ENCODE measurements at places on chromosomes 5 and 9. TPM values are rescaled to one million over a fixed set of nuclear protein-coding genes. Genes with fewer than 3 reads are reported as not detected.

- H3K4me1 ChIP-seq: no peaks in the 10 kb centered on the region
- no peak overlapping the region for H3K27ac ChIP-seq
- H3K36me3 ChIP-seq: peaks cover 30% of the 10 kb centered on the region
- DNase-seq: no peak
- no peak overlapping the region for H3K4me3 ChIP-seq
Measured at GRCh38 chr9:33932078-33932807, 115.3 kb downstream of the UBE2R2 start.

- H3K4me3 ChIP-seq: peak overlapping the region; percentile 94
- peaks cover 27% of the 10 kb centered on the region for H3K4me1 ChIP-seq
- H3K27me3 ChIP-seq: no peaks in the 10 kb centered on the region
- peak overlapping the region; percentile 92 for H3K27ac ChIP-seq
- peaks cover 15% of the 10 kb centered on the region for H3K36me3 ChIP-seq
Measured at GRCh38 chr9:98057138-98057799, 737 bp downstream of the NANS start.

- no peak for DNase-seq
- no peak overlapping the region for H3K27ac ChIP-seq
- no peaks in the 10 kb centered on the region for H3K36me3 ChIP-seq
- no peaks in the 10 kb centered on the region for H3K4me1 ChIP-seq
- H3K27me3 ChIP-seq: peaks cover 11% of the 10 kb centered on the region
- no peak overlapping the region for H3K4me3 ChIP-seq
Measured at GRCh38 chr5:61657686-61658085, 325.6 kb downstream of the ZSWIM6 start.

- no peak for DNase-seq
- no peaks in the 10 kb centered on the region for H3K36me3 ChIP-seq
- peaks cover 2% of the 10 kb centered on the region for H3K27me3 ChIP-seq
- H3K4me3 ChIP-seq: no peak overlapping the region
Measured at GRCh38 chr9:90985631-90986030, 184.0 kb downstream of the SYK start.

GRCh38 chr9:91047993-91048607 is 246.5 kb downstream of the SYK start:
- H3K4me3 ChIP-seq: peak overlapping the region; percentile 20
- peak overlapping the region; percentile 89 for H3K27ac ChIP-seq
- H3K36me3 ChIP-seq: no peaks in the 10 kb centered on the region
- H3K4me1 ChIP-seq: peaks cover 44% of the 10 kb centered on the region

- peaks cover 6% of the 10 kb centered on the region for H3K4me1 ChIP-seq
- H3K27me3 ChIP-seq: peaks cover 59% of the 10 kb centered on the region
- H3K4me3 ChIP-seq: peak overlapping the region; percentile 68
Measured at GRCh38 chr5:136133222-136133921, 727 bp downstream of the SMAD5 start.

DNA sequence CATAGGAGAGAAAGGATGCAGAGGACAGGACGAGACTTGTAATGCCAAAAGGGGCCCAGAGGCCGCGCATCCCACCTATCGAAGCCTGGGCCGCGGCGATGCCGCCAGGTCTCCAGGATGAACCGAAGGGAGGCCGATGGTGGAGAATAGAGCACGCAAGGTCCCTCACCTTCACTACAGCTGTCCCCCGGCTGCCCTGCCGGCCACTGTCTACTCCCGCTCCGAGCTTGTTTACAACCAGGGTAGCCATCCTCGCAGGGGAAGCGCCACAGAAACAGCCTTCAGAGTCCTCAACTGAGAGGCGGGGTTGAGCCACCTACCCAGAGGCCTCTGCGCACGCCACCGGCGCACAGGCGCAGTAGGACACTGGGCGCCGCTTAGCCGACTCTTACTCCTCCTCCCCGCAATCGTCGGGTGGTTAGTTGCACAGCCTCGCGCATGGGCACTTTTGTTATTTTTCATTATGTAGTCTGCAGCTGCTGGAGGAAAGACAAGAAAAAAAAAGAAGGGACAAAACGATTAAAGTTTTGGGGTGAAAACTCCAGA is at the start of gene TRIM23:
TRIM23 (minus strand) TSS at position 309 of the 546 bp plus-strand sequence; CDS start at position 250, 59 bp downstream.
- peaks cover 50% of the 10 kb centered on the region for H3K4me1 ChIP-seq
- H3K27ac ChIP-seq: peak within 1 kb of the TSS; percentile 94
- DNase-seq: peak; percentile 94
- H3K4me3 ChIP-seq: peak within 1 kb of the TSS; percentile 99
- H3K27me3 ChIP-seq: no peaks in the 10 kb centered on the region
- H3K36me3 ChIP-seq: peaks cover 5% of the 10 kb centered on the region

DNA sequence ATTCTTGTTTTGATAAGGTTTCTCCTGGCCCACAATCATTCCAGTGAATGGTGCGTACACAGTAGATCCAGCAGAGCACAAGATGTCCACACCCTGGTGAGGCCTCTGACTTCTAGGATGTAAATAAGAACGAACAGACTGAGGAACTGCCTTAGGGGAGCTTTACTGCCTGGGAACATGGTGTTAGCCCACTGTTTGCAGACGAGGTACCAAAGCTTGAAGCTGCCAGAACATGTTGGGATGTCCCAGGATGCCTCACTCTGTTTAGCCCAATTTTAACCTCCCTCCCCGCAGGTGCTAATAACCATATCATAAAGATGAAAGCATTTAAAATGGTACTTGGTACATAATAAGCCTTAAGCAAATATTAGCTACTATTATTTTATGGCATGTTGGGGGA is 3.5 kb downstream of the LECT2 start:
- H3K4me1 ChIP-seq: no peaks in the 10 kb centered on the region
- peaks cover 6% of the 10 kb centered on the region for H3K27me3 ChIP-seq

GRCh38 chr5:175710326-175710725 is 52.5 kb downstream of the HRH2 start:
- DNase-seq: no peak
- H3K27ac ChIP-seq: no peak overlapping the region
- no peaks in the 10 kb centered on the region for H3K4me1 ChIP-seq
- no peaks in the 10 kb centered on the region for H3K27me3 ChIP-seq

DNA sequence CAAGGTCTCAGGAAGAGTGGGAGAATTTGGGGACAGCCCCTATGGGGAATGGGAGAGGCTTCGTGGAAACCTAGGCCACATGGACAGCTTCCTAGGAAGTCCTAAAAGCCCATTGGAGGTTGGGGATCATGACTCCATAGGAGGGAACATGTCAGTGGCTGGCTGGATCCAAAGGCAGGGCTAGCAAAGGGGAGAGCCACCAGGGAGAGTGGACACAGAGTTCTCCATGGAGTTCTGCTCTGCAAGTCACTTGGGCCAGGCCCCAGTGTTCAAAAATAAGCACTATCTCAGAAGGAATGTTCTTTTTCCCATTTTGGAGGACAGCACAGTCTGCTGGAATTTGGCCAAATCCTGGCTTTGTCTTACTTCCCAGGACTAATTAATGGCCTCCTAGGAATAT is 140.6 kb upstream of the RAD23B start:
- no peak overlapping the region for H3K27ac ChIP-seq
- H3K27me3 ChIP-seq: peaks cover 3% of the 10 kb centered on the region
- no peaks in the 10 kb centered on the region for H3K4me1 ChIP-seq

GRCh38 chr9:135078361-135078821 is 9.1 kb upstream of the OLFM1 start:
- no peak for DNase-seq
- no peaks in the 10 kb centered on the region for H3K36me3 ChIP-seq
- no peak overlapping the region for H3K27ac ChIP-seq
- H3K27me3 ChIP-seq: peaks cover 29% of the 10 kb centered on the region
- no peak overlapping the region for H3K4me3 ChIP-seq
- H3K4me1 ChIP-seq: peaks cover 3% of the 10 kb centered on the region

GRCh38 chr9:93262537-93263310 is 78.8 kb downstream of the WNK2 start:
- H3K36me3 ChIP-seq: no peaks in the 10 kb centered on the region
- no peak for DNase-seq
- H3K27ac ChIP-seq: no peak overlapping the region
- no peak overlapping the region for H3K4me3 ChIP-seq
- H3K27me3 ChIP-seq: no peaks in the 10 kb centered on the region

DNA sequence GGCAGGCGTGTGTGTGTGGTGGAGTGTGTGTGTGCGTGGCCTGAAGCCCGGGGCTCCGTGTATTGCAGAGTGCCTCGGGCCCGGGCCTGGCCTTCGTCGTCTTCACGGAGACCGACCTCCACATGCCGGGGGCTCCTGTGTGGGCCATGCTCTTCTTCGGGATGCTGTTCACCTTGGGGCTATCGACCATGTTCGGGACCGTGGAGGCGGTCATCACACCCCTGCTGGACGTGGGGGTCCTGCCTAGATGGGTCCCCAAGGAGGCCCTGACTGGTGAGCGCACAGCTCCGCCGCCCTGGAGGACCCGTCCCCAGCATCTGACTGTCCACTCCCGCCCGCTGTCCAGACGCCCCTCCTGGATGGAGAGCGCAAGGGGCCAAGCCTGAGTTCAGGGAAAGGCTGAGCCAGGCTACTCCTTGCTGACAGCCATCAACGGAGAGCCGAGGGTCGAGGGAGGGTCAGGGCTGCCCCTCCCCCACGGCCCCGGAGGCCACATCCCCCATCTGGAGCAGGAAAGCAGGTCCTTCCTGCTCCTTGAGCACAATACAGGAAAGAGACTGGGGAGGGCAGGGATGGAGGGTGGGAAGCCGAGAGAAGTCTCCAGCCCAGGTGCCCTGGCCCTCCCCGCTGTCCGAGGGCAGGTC is 18.4 kb downstream of the SLC6A18 start:
- no peak overlapping the region for H3K4me3 ChIP-seq
- DNase-seq: no peak
- H3K36me3 ChIP-seq: no peaks in the 10 kb centered on the region
- H3K27me3 ChIP-seq: peaks cover 10% of the 10 kb centered on the region
- no peak overlapping the region for H3K27ac ChIP-seq

GRCh38 chr5:145466533-145466932 is 368.6 kb downstream of the PRELID2 start:
- H3K27me3 ChIP-seq: no peaks in the 10 kb centered on the region
- no peaks in the 10 kb centered on the region for H3K4me1 ChIP-seq
- no peak overlapping the region for H3K27ac ChIP-seq
- H3K36me3 ChIP-seq: no peaks in the 10 kb centered on the region

DNA sequence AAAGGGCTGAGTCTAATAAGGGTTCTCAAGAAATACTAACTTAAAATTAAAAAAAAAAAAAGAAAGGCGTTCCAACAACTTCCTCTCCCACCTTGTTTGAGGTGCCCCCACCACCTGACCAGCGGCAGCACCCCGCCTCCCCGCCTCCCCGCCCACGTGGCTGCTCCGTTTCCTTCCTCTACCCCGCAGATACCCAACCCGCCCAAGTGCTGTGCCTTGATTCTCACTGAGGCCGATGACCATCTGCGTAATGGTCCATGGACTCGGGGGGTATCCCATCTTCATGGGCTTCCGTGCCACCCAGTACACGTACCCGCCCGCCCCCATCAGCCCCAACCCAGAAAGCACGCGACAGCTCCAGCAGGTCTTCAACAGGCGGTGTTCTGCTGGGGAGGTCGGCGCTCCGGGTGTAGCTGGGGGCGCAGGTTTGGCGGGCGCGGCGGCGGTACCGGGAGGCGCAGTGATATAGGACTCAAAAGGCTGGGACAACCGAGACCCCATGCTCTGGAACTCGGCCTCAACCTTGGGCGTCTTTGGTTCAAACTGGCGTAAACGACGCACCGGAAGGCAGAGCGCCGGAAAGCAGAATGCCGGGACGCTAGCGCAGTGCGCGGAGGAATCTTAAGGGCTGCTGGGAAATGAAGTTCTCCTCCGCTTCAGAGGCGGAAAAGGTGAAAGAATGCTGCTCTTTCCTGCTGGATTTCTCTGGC is at the start of gene DMAC1:
DMAC1 (minus strand) TSS at position 545 of the 710 bp plus-strand sequence; CDS start at position 501, 44 bp downstream.
- peak; percentile 82 for DNase-seq
- H3K36me3 ChIP-seq: peaks cover 20% of the 10 kb centered on the region
- H3K27me3 ChIP-seq: no peaks in the 10 kb centered on the region
- H3K4me1 ChIP-seq: peaks cover 28% of the 10 kb centered on the region
- peak within 1 kb of the TSS; percentile 91 for H3K4me3 ChIP-seq

DNA sequence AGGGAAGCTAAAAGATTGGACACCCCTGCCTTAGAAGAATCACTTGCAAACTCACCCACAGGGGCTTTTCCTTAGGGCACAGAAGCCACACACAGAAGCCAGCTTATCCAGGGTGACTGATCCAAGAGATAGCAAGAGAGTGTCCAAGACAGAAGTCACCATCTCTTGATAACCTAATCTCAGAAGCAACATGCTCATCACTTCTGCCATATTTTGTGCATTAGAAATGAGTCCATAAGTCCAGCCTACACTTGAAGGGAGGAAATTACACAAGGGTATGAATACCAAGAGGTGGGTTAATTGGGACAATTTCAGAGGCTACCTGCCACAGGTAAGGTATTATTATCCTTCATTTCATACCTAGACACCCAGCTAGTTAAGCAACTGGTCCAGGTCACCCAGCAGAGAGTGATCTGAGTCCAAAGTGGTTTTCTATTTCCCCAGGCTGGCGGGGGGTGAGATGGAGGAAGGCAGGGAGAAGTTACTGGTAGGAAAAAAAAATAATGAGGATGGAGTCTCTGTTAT is 3.7 kb upstream of the ERGIC1 start:
- no peak overlapping the region for H3K4me3 ChIP-seq
- DNase-seq: no peak
- no peaks in the 10 kb centered on the region for H3K27me3 ChIP-seq
- H3K27ac ChIP-seq: no peak overlapping the region

DNA sequence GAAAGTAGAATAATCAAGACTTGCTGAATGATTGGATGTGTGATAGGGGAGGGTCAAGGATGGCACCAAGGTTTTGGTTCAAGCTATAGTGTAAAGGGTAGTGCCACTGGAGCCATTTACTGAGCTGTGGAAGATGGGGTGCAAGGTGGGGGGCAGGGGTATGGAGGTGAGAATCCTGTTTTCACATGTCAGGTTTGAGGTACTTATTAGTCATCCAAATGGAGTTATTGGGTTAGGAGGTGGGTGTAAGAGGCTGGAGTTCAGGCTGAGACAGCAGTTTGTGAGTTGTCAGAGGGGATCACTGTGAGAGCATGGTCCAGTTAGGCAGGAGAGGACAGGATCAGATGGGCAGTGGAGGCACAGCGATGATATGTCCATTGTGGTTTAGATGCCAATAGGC is 8.9 kb downstream of the PCBD2 start:
- H3K27me3 ChIP-seq: no peaks in the 10 kb centered on the region
- no peak overlapping the region for H3K4me3 ChIP-seq
- no peak for DNase-seq
- no peak overlapping the region for H3K27ac ChIP-seq

DNA sequence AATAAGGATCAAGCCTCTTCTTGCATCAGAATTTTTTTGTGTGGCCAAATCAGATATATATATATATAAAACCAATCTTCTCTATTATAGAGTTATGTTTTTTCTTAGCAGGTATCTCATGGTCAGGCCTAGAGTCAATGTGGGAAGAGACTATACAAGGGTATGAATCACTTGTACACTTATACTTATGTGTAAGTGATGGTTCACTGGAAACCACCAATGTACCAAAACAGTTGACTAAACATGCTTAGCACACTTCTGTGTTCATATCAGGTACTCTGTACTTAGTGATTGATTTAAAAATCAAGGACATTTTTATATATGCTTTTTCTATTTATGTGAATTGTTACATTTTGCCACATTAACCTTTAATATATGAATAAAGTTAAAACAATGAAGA is 92.6 kb downstream of the CWC27 start:
- no peaks in the 10 kb centered on the region for H3K27me3 ChIP-seq
- no peak for DNase-seq
- H3K27ac ChIP-seq: no peak overlapping the region
- H3K4me1 ChIP-seq: no peaks in the 10 kb centered on the region
- peaks cover 4% of the 10 kb centered on the region for H3K36me3 ChIP-seq
- H3K4me3 ChIP-seq: no peak overlapping the region

STPG3 gene
- not detected for total RNA-seq

GKAP1 gene
- total RNA-seq: 4.4 TPM

UBE2QL1 gene
- total RNA-seq: not detected

AMBP gene
- not detected for total RNA-seq

RORB gene
- total RNA-seq: not detected

CARTPT gene
- total RNA-seq: not detected

SPRY4 gene
- 0.31 TPM for total RNA-seq

Measured in activated naive CD4-positive, alpha-beta T cell treated with anti-CD3 and anti-CD28 coated beads for 36 hours (primary cell).